Stimulated activated CD8-positive, alpha-beta memory T cell treated with anti-CD3 and anti-CD28 coated beads, Interleukin-4, amount 100 ng/mL, for 24 hours (primary cell): ENCODE measurements at places on chromosomes 2 and 18.

DNA sequence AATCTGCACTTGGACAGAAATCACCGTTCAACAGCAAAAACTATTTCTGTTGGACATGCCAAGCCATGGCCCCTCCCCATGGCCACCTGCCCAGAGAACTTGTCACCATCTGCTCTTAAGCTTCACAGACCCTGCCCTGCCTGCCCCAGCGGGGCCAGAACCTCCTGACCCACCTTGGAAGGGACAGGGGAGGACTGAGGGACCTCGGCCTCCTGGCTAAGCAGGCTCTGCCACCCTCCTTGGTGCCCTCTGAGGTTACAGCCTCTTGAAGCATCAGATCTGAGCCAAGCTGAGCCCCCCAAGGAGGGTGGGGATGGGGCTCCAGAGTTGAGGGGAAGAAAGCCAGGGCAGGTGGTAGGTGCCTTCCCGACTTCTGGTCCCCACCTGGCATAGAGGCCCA is 6.5 kb downstream of the TEX261 start:
- no peak for DNase-seq

DNA sequence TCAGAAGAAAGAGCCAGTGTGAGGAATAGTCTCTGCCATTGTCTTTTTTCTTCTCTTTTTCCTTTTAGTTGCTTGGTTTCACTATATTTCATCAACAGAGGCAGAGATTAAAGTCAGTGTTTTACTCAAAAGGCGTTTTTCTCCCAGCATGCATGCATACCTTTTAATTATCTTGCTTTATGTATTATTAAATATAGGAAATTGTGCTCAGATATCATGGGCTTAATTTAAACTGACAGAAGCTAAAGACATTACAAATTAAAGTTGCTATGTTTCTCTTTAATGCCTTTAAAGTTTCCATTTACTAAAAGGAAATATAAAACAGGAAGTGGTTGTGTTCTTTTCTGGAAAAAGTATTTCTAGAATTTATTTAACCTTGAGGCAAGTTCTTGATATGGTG is 223.3 kb upstream of the ATP5MC3 start:
- no peak for DNase-seq

- DNase-seq = no peak
Observed at GRCh38 chr2:176526995-176527901, 258.0 kb downstream of the MTX2 start.

DNA sequence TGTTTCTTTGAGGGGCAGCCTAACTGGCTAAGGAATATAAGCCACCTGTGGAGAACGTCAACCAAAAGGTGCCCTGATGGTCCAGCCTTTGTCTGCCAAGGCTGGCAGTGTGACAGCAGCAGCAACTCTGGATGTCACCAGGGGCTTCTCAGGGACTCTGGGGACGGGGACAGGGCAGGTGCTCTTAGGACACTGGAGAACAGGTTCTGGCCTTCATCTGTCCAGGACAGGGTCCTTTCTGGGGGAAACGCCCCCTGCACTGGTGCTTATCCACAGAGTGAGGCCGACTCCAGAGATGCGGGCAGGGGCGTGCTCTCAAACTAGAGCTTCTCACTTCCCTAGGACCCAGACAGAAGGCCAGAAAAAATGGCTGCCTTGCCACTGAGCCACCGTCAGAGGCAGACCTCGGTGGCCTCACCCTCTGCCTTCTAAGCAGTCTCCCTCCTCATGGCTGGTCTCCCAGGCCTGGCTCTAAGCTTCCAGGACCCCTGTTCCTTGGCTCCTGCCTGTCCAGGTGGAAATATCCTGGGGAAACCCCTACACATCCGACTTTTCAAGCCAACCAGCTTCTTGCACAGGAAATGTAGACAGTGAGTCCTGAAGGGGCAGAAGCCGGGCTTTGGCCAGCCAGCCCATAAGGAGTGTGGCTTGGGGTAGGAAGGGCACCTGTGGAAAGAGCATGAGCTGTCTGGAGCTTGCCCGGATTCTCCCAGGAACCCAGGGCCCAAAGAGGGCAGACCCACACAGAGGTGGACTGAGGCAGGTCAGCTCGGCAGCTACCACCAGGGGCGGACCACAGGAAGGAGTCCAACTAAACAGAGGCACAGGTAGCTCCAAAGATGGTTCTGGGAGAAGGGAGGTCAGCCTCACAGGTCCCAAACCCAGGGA is 11.3 kb upstream of the SFXN5 start:
- no peak for DNase-seq

GRCh38 chr2:167383610-167384194 is 495.4 kb downstream of the XIRP2 start:
- no peak for DNase-seq

DNA sequence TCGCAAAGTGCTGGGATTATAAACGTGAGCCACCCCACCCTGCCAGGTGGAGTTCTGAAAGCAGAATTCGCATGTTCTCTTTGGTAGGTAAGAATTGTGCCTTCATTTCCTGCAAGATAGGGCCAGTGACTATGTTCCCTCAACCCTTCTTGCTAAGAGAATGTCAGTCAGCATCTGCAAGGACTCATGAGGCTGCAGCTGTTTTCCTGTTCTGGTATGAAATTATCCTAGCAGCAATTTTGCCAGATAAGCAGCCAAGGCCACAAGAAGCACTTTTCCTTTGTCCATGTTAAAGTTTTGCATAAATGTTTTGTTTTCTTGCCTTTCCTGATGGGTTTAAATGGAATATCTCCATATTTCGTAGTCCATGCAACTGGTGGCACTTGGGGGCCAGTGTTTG is 6.8 kb upstream of the ARHGAP28 start:
- DNase-seq = no peak

DNA sequence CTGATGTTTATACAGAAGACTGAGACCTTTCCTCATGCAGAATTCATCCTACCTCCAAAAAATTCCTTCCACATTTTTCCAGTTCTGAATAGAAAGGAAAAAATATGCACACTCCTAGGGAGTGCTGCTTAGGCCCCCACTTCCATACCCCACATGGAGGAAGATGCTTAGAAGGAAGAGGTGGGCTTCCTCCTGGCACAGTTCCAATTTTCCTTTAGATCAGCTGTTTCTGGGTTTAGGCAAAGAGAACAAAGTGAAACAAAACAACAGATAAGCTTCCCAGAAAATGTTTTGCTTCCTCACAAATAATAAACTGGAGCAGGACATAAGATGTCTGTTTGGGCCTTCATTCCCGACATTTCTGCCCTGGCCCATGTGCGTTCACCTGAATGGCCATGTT is 172.6 kb downstream of the PRPF40A start:
- no peak for DNase-seq

- no peak for DNase-seq
Observed at GRCh38 chr2:236208019-236208926, 40.1 kb upstream of the GBX2 start.

GRCh38 chr2:7161501-7161900 is 244.3 kb downstream of the RNF144A start:
- DNase-seq = no peak

DNA sequence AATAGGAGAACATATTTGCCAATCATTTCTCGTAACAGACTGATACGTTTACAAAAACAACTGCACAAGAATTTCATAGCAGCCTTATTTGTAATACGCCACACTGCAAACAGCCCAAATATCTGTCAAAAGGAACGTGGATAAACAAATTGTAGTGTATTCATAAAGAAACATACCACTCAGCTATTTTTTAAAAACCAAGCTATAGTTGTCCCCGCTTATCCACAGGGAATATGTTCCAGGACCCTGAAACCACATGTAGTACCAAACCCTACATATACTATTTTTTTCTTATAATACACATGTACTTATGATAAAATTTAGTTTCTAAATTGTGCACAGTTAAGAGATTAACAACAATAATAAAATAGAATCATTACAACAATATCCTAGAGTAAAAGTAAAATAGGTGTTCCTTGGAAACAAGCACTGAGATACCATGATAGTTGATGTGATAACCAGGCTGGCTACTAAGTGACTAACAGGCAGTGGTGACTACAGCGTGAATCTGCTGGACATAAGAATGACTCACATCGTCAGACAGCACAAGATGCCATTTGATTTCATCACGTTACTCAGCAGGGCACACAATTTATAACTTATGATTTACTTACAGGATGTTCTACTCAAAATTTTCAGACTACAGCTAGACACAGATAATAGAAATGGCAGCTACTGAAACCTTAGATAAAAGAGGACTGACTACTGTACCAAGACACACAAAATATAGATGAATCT is 367.4 kb downstream of the NCKAP5 start:
- no peak for DNase-seq

DNA sequence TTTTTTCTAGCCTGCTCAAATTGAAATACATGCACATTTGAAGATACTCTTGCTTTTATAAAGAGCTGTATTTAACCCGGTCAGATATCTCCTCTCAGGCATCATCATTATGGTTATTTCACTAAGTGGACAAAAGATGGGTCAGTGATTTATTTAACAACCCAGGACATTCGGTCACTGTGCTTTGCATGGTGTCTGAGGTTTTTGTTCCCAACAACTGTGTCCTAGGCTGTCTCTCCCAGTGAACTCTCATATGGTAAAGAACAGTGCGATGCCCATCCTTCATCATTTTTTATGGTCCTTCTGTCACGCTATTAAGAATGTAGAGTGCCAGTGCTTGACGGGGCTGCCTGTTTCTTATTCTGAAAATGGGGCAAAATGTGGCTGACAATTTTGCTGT is 372.4 kb downstream of the PTPRM start:
- DNase-seq = no peak

- DNase-seq = no peak
Observed at GRCh38 chr2:28052691-28053090, 162.2 kb downstream of the BABAM2 start.

DNA sequence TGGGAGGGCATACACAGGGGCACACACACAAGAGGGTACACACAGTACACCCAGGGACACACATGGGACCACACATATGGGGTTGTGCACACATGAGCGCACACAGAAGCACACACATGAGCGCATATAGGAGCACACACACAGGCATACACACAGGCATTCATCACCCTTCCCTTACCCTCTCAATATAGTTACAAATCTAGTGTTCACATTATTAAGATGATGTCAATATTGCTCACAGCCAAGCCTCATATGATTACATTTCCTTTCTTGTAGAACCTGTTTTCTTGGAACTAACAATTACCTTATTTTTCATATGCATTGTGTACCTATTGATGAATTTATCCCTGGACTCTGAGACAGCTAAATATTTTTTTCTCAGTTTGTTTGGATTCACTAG is 156.7 kb downstream of the FHOD3 start:
- DNase-seq = no peak

DNA sequence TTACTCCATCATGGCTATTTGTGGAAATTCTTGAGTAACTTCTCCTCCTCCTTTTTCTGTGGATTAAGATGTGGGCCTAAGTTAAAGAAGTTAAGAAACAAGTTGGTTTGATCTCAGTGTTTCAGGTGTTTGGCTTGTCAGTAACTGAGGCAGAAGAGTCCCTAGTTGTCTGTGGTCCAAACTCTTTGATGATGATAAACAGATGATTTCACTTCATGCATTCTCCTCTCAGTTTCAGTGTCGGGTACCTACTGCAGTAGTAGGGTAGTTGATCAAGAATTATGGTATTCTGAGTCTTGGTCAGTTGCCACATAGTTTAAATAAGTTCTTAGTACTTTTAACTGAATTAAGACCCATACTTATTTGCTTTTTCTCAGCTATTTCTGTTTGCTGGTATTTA is 85.6 kb downstream of the NCOA1 start:
- DNase-seq = no peak

DNA sequence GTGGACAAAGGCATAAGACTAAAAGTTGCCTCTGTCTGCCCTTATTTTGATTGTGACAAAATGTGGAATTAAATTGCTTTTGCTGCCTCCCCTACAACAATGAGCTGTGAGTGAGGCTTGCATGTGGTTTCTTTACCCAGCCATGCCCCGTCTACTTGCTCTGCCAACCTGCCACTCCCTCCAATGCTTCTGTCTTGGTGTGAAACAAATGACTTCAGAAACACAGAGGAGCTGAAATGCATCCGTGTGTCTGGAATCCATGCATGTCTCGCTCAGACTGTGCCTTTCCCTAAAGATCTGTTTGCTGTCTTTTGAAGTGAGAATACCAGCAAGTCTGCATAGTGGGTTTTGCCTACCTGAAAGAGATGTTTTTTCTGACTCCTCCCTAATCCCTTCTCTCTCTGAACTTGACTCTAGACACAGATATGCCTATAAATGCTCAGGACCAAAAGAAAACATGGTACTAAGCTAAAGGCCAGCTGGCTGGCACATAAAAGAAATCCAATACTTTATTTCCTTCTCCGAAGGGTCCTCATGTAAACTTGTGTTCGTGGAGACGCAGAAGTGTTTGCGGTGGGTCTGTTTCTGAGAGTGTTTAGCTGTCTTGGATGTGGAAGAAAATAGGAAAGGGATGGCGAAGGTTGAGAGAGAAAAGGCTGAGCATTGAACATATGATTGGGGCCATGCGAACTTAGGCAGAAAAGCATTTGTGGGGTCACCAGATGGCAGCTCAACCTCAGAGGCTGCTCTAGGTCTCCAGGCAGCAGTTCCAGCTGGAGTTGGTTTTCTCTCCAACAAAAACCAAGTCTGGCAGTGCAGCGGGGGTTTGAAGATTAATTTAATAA is 120.5 kb downstream of the CCBE1 start:
- DNase-seq = no peak

DNA sequence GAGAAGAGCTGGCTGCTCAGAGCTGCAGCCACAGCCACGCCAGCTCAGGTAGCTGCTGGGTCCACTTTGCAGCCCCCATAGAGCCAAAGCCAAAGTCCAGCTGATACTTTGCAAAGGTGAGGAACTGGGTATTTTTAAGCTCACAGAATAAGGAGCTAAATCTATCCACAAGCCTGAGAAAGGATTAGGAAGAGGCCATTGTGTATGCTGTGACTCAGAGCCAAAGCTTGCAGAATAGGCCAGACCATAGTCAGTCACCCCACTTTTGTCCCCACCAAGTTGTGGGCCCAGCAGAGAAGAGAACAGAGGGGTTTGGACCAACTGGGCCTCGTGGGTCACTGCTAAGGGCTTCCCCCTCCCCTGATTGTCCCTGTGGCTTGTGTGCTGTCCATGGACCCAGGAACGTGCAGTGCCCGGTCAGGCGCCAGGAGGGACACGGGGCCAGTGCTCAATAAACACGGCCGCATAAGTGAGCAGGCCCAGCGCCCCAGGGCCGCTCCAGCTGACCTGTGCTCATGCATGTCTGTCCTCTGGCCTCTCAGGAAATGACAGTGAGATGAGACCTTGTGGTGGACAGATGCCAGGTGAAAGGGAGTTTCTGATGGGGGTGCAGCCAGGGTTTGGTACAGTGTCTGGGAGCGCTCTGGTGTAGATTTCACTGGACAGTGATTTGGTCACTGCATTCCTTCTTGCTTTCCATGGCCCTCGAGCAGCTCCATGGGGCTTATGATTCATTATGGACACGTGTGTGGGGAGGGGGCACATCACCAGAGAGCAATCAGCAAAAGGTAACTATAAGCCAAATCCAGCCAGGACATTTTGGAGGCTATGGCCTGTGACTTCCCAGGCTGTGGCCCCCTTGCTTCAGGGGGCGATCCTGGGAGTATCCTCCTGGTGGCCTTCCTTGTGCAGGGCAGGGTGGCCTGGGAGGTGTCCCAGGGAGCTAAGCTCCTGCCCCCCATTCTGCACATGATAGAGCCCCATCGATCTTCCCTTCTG is 31.3 kb downstream of the MAL start:
- DNase-seq = no peak
